Panc1 (cell line): ENCODE measurements at places on chromosomes 16 and 17. TPM values are rescaled to one million over a fixed set of nuclear protein-coding genes. Genes with fewer than 3 reads are reported as not detected.

GRCh38 chr17:34339138-34339770, 17.0 kb upstream of the CCL13 start:
- no peak for DNase-seq

GRCh38 chr17:50872710-50873424, 6.7 kb upstream of the TOB1 start:
- DNase-seq, result no peak

GRCh38 chr17:79939094-79939435, 96.6 kb downstream of the TBC1D16 start:
- no peak for DNase-seq

LIMD2 gene
- total RNA-seq, result 15.3 TPM

GRCh38 chr17:33725675-33726271, 432.7 kb upstream of the ASIC2 start:
- DNase-seq, result no peak

ARL4D gene
- total RNA-seq, result 4.5 TPM

- no peak for DNase-seq
Observed at GRCh38 chr16:77158293-77158692, 32.7 kb upstream of the MON1B start.

DNA sequence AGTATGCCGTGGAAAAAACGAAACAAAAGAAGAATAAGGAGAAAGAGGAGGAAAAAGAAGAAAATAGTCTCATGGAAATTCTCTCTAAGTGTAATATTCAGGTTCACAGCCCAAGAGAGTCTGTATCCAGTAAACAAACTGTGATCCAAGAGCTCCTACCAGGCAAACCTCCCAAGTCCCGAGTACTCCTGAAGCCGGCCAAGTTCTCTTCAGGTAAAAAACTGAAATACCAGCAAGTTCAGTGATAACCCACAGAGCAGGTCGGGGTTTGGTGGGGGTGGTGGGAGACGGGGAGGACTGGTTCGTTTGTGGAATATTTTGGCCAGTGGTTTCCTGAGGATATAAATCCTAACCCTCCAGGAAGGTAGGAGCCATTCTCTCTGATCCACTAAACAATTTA, 8.5 kb upstream of the TVP23B start:
- no peak for DNase-seq

- no peak for DNase-seq
Observed at GRCh38 chr17:7294614-7295153, at the start of gene YBX2. YBX2 (minus strand) TSS chr17:7294639; CDS start chr17:7294500, 139 bp downstream.

- no peak for DNase-seq
Observed at GRCh38 chr16:80063031-80063712, 462.6 kb upstream of the MAF start.

GRCh38 chr17:71902894-71903506, 217.8 kb upstream of the SOX9 start:
- no peak for DNase-seq

- no peak for DNase-seq
Observed at GRCh38 chr17:3795390-3796102, 5.4 kb downstream of the ITGAE start.

GRCh38 chr17:77281122-77281903, 140.5 kb downstream of the SEC14L1 start:
- DNase-seq, result no peak

PDIA2 gene
- 1.1 TPM for total RNA-seq

GRCh38 chr17:66398059-66398458, 95.6 kb downstream of the PRKCA start:
- no peak for DNase-seq

GRCh38 chr17:58253082-58253481, 14.7 kb downstream of the LPO start:
- DNase-seq, result no peak
